ENCODE measurements at places on chromosomes 4 and X.

DNA sequence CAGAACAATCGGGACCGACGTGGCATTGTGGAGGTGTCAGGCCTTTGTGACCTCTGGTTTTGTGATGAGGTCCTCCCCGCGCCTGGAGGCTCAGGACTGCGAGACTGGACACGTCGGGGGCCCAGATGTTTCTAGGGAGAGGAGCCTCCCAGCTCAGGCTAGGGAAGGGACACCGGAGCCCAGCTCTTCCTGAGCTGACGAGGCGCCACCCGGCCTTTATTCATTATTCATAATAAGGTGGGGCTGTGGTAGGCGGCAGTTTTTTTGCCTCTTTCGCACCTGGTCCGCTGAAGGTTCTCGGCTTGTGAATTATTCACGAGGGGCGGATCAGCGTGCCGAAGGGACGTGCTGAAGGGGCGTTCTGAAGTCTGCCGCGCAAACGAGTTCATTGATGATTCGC, 2.3 kb upstream of the UBA1 start:
- DNase-seq: peak; percentile 19

- no peak for DNase-seq
These were observed 73.7 kb downstream of the GEMIN8 start for GRCh38 chrX:13955975-13956374.

DNA sequence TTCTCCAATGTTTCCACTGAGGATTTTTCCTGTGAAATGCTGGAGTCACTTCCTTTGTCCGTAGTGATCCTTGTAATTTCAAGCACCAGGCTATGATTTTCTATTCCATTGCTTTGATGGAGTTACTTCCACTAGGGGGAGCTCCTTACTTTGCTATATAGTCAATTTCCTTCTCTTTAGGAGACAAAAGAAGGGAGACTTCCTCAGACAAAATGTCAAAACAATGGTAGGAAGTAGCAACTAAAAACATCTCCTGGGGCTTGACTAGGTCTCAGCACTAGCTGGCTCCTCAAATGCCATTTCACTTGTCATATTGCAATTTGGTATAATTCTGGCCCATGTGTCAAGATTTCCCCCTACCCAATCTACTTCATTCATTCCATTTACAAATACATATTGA, 24.1 kb downstream of the ZCCHC12 start:
- DNase-seq: no peak

- no peak for DNase-seq
These were observed 11.0 kb upstream of the EIF4E start for GRCh38 chr4:98939892-98940298.

- DNase-seq: no peak
These were observed 14.2 kb downstream of the RNF150 start for GRCh38 chr4:141119071-141119470.

DNA sequence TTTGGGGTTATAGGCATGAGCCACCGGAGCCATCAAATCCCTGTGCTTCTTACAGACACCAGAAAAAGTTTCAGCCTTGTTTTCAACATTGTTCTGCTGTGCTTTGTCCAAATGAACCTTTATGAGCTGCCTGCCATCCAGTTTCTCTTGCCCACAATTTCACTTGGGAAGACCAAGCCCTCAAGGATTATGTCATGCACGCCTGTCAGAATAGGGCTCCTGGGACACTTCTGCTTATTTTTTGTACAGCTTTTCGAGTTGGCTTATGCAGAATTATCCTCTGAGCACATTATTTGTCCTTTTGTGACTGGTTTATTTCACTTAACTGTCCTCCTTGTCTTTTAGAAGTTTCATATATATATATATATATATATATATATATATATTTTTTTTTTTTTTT, 16.2 kb downstream of the UBE2K start:
- DNase-seq: no peak

GRCh38 chrX:109679820-109680219, 53.2 kb downstream of the ACSL4 start:
- DNase-seq: no peak

GRCh38 chrX:32137525-32137924, 1065.7 kb upstream of the FTHL17 start:
- DNase-seq: no peak

DNA sequence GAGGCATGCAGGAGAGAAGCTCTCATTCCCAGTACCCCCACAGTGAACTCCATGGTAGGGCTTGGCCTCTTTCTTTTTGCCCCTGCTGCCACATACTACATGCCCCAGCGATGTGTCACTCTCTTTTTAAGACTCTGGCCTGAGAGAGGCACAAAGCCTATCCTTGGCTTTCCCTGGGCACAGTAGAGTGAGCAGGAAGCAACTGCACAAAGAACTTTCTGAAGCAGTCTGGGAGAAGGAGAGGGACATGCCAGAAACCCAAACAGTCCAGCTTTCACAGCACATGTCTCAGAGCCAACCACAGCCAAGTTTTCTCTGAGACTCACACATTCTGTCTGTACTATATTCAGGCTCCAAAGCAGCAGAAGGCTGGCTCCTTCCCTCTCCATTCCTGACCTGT, 7.9 kb upstream of the NALF2 start:
- DNase-seq: no peak

- no peak for DNase-seq
These were observed 131.6 kb upstream of the MED14 start for GRCh38 chrX:40866893-40867292.

- no peak for DNase-seq
These were observed 1352.1 kb upstream of the DIAPH2 start for GRCh38 chrX:95332530-95332929.

- no peak for DNase-seq
These were observed 4.4 kb downstream of the PLAC1 start for GRCh38 chrX:134653835-134654234.

DNA sequence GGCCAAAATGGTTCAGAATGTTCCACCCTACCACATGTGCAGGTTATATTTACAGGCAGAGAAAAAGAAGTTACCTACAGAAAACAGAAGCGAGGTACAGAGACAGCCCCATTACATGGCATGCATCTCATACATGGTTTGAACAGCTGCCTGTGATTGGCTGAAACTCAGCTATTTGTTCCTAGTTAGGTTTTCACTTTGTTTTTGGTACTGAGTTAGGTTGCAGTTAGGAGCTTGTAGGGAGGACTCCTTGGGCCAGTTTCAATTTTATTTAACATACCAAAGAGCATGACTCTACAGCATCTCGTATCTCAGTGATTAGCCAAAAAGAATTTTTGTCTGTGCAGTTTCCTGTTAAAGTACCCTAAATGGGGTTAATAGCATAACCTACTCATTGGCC, 392.0 kb downstream of the MAPK10 start:
- DNase-seq: no peak

- DNase-seq: no peak
These were observed 476.2 kb downstream of the RAB28 start for GRCh38 chr4:13007802-13008470.

- no peak for DNase-seq
These were observed 256.1 kb upstream of the STS start for GRCh38 chrX:6891404-6891803.

DNA sequence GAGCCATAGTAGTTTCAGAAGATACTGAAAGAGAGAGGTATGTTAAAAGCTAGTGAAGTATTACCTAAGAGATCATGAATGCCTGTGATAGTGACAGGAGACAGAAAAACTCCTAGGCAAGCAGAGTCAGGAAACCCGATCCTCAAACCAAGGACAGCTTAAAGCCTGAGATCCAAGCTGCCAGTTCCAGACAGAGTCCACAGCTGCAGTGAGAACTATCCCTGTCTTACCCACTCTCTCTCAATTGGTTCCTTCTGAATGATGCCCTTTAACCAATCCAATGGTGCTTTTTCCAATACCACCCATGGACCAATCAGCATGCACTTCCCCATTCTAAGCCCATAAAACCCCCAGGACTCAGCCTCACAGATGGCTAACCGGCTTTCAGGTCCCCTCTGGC, 90.4 kb upstream of the PCDH10 start:
- DNase-seq: no peak

- DNase-seq: no peak
These were observed 48.5 kb downstream of the ZCCHC12 start for GRCh38 chrX:118872102-118872566.

GRCh38 chr4:101282076-101282844, 65.1 kb downstream of the PPP3CA start:
- peak; percentile 3 for DNase-seq

DNA sequence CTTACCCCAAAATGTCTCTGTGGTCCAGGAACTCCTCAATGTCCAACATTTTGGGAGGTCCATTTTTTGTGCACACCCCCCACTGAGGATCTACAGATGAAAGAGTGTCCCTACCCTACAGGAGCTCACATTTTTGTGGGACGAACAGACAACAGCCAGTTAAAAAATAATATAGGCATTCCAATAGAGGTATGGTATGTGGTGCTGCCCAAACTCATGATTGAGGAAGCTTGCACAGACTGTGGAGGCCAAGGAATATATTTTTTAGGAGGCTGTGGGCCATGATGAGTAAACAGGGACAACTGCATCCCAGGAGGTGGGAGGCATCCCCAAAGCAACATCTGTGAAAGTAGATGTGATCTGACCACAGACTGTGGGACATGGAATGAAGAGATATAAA, 181.0 kb upstream of the HCCS start:
- DNase-seq: no peak

GRCh38 chr4:94806376-94806775, 48.6 kb downstream of the BMPR1B start:
- no peak for DNase-seq

DNA sequence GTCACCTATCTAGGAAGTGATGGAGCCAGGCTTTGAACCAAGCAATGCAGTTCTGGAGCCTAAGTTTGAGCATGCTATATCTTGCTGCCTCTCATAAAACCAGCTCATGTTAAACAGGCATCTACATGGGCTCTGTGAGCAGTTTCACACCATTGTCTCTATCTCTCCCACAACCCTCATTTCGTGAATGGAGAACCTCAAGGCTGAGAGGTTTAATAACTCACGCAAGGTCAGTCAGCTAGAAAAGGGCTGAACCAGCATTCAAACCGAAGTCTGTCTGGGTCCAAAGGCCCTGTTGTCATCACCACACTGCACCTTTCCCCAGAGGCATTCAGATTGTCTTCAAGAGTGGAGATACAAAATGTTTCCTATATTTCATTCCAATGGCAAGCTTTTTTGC, 369.2 kb downstream of the MID1IP1 start:
- no peak for DNase-seq

DNA sequence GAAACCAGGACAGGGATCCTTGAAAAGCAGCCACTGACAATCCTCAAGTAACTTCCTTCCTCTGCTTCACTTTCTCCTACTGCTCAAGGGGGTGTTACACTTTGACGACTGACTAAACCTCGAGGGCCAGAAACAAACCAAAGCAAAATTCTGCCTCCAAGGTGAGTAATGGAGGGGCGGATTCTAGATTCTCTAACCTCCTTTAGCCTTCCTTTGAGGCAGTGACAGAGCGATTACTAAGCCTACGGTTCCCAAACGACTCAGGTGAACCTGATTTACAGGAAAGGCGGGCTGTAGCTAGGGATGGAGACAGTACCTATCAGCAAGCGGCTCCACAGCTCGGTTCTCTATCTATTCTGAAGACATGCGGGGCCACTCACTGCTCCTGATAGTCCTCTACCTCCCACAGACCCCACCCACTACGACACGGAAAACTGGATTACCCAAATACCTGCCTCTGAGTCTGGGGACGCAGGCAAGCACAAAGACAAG, 487 bp downstream of the TBCK start:
- DNase-seq: no peak

- no peak for DNase-seq
These were observed 102.8 kb downstream of the GLUD2 start for GRCh38 chrX:121150217-121150616.

GRCh38 chr4:184420881-184421416, 53.4 kb downstream of the IRF2 start:
- DNase-seq: no peak

DNA sequence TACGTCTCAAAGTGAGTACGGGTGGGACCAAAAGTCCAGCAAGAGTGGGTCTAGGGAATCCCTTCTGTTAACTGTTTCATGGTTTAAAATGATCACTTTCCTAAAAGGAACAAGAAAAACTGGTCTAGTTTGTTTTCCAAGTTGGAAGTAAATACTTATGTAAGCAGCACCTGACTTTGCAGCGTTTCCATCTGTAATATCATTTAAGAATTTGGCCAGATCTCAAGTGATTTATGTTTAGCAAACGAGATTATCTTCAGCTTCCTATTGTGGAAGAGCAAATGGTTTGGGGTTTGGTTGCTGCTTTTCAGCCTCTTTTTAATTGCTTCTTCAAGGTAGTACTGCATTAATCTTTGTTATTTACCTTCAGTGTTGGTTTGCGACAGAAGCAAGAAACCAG, 50.4 kb downstream of the FHIP1A start:
- DNase-seq: no peak

DNA sequence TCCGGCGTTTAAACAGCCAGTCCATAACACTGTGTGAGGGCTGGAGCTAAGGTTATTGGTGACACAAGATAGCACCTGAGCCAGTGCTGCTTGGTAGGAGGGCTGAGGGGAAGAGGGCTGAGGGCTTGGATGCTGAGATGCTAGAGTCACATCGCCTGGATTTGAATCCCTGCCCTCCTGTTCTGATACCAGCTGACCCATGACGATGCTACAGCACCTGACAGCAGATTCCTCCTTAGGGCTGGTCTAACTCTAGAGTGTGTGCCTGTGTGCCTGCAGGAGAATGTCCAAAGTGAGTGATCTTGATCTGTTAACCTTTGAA, 102.5 kb downstream of the PTTG2 start:
- no peak for DNase-seq
